Stimulated activated naive B cell treated with anti-CD40 and anti-IgM and Interleukin-4, amounts not matched to agents 10 μg/mL and 1 μg/mL and 100 μg/mL, for 72 hours (primary cell): ENCODE measurements at places on chromosomes 3 and 15.

DNA sequence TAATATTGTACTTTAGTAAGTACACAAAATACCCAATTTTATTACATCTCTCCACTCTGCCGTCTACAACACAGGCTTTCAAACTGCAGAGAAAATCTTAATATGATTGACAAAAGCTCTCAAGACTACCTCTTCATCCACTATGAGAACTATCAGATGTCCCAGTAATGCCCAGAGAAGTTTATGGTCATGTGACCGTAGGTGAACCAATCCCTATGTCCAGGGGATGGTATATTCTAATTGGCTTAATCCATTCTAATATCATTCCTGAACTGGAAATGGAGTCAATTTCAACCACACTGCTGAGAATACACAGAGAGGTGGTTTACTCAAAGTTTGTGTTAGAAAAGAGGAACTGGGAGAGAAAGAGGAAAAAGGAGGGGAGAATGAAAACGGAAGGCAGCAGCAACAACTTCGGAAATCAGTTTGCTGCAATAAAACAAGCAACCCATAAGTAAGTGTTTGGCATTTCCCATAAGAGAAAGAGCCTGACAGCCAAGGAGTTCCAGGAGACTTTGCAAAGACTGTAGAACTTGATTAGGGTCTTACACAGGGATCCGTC, 7.3 kb downstream of the SST start:
- no peak overlapping the region for H3K4me3 ChIP-seq
- peaks cover 6% of the 10 kb centered on the region for H3K27me3 ChIP-seq
- DNase-seq = no peak
- H3K36me3 ChIP-seq = no peaks in the 10 kb centered on the region
- H3K4me1 ChIP-seq = peaks cover 16% of the 10 kb centered on the region
- no peak overlapping the region for H3K27ac ChIP-seq

DNA sequence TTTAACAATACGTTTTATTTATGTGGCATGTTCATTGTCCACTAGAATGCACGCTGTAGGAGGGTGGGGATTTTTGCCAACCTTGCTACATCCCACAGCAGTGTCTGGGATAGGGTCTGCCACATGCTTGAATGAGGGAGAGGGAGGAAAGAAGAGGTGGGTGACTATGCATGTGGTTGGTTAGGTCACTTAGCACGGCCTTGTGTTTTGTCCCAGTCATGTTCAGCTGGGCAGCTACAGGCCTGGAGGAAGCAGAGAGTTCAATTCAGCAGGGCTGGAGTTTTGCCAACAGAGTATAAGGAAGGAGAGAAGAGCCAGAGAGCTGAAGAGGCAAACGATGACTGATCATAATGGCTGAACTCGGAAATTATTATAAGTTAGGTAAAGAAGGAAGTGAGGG, 268.4 kb upstream of the NSMCE3 start:
- no peaks in the 10 kb centered on the region for H3K36me3 ChIP-seq
- H3K4me3 ChIP-seq = no peak overlapping the region
- DNase-seq = no peak
- no peak overlapping the region for H3K27ac ChIP-seq

- H3K27ac ChIP-seq = no peak overlapping the region
- no peak for DNase-seq
- peaks cover 5% of the 10 kb centered on the region for H3K36me3 ChIP-seq
Measured at GRCh38 chr3:130906374-130906995, 12.6 kb downstream of the ATP2C1 start.

DNA sequence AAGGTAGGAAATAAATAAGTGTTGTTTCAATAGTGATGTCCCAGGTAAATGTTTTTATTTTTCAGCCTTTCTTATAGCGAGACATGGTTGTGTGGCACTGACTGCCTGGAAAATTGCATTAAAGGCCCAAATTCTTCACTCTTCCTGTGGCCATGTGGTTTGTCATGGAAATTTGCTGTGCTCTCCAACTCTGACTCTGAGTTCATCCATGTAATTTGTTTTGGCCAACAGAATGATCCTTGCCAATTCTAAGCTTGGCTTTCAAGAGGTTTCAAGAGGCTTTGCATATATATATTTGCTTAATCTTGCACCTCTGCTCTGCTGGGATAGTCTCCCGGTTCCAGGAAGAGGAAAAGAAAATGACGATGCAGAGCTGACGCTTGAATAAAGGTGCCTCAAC, 107.5 kb upstream of the ARHGEF26 start:
- DNase-seq = no peak
- no peak overlapping the region for H3K27ac ChIP-seq
- H3K4me3 ChIP-seq = no peak overlapping the region
- H3K36me3 ChIP-seq = no peaks in the 10 kb centered on the region
- no peaks in the 10 kb centered on the region for H3K27me3 ChIP-seq

DNA sequence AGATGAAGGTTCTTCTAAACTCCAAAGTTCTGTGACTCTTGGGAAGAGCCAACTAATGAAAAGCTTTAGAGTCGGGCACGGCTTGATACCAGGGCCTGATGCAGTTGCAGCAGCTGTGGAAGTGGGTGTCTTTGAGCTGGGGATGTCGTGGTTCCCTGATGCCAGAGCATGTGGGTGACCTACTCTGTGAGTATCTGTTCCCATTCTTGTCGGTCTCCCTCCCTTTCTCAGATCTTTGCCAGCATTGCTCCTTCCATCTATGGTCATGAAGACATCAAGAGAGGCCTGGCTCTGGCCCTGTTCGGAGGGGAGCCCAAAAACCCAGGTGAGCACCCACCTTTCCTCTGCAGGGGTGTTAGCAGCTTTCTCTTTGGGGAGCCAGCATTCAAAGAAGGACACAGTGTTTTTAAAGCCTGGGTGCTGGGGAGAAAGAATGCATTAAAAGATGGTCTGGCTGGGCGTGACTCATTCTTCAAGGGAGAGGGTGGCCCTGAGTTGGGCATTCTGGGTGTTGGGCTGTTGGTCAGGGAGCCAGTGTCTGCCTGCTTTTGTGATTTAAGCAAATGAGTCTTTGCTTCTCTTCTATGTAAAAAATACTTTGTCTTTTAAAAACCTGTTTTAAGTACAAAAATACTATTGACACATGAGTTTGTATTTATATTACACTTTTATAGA, 13.2 kb upstream of the PODXL2 start:
- H3K36me3 ChIP-seq = peaks cover 61% of the 10 kb centered on the region
- H3K27ac ChIP-seq = peak overlapping the region; percentile 9
- no peak overlapping the region for H3K4me3 ChIP-seq
- DNase-seq = no peak
- H3K27me3 ChIP-seq = no peaks in the 10 kb centered on the region
- H3K4me1 ChIP-seq = peaks cover 4% of the 10 kb centered on the region

GRCh38 chr3:15858547-15859506, 61.0 kb upstream of the ANKRD28 start:
- peak overlapping the region; percentile 75 for H3K27ac ChIP-seq
- peak; percentile 70 for DNase-seq
- peaks cover 21% of the 10 kb centered on the region for H3K36me3 ChIP-seq
- peak overlapping the region; percentile 84 for H3K4me3 ChIP-seq

- no peaks in the 10 kb centered on the region for H3K27me3 ChIP-seq
- DNase-seq = no peak
- H3K4me1 ChIP-seq = peaks cover 6% of the 10 kb centered on the region
Measured at GRCh38 chr15:76776969-76777368, 128.2 kb downstream of the SCAPER start.

DNA sequence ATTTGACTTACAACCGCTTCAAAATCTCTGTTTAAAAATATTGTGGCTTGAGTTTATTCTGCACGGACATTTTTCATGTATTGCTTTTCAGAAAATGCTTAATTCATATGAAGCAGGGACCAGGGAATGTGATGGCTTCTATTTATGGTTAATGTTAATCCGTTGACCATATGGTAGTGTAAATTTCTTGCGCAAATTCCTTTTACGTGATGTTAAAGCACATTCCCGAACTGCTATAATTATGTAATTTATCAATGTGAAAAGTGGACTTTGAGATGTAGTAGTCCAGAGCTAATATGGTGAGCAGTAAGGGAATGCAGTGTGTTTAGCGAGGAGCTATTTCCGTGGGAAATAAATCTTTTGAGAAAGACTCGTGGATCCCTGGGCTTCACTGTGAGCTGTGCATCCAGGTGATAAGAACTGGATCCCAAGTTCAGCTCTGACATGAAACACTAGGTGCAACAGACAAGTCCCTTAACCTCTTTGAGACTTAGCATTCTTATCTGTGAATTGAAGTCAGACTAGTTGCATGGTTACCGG, 27.3 kb downstream of the ANAPC13 start:
- no peak overlapping the region for H3K27ac ChIP-seq
- no peak overlapping the region for H3K4me3 ChIP-seq
- no peak for DNase-seq
- H3K4me1 ChIP-seq = peaks cover 2% of the 10 kb centered on the region

DNA sequence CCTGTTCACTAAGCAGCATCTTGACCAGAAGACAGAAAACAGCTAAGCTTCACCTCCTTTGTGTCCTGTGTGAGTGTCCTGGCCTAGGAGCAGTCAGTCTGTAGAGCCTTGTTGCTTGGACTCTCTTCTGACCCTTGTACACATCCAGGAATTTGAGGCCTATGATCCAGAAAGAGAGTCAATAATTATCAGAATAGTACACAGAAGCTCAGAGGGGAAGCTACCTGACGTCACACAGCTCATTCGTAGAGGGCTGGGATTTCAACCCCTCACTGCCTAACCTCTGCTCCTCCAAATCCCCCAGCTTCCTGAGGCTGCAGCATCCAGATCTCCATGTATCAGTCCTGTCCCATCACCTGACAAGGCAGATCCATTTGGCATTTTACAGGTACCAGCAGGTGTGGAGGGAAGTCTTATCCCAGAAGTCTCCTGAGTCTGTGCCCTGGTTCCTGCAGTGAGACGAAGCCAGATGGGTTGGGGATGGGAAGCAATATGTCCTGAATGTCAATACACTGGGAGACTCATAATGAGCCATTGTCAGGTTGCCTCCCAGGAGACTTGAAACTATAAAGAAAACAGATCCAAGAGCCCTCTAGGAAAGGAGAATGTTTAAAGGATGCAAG, 203.1 kb downstream of the MINAR1 start:
- no peaks in the 10 kb centered on the region for H3K4me1 ChIP-seq
- no peaks in the 10 kb centered on the region for H3K36me3 ChIP-seq
- H3K27ac ChIP-seq = no peak overlapping the region
- peaks cover 34% of the 10 kb centered on the region for H3K27me3 ChIP-seq

DNA sequence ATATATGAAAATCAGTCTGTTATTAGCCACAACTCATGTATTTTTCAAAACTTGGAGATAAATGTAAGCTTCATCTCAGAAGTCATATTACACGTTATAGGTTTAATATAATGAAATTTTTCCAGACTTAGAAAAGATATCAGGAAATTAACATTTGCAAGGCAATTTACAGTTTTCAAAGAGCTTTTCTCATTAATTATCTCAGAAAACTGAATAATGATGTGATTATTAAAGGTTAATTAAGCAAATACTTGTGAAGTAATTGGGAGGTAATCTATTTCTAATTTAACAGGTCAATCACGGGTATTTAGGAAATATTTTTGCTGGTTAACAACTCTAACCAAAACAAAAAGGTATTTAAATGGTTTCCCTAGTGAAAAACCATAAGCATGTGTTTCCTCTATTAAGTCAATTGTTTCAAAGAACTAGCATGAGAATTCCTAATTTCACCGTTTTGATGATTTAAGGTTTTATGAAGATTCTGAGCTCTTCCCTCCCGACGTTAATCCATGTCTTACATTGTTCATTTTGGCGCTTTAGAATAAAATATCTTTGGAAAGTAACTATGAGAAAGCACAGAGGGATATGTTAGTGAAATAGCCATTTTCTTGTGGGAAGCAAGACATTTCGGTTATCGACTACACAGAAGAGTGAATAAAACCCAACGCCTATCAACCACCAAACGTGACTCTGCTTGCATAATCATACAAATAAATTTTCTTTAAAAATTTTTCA, 1.5 kb upstream of the NEO1 start:
- H3K4me1 ChIP-seq = peaks cover 5% of the 10 kb centered on the region
- H3K36me3 ChIP-seq = no peaks in the 10 kb centered on the region
- H3K27me3 ChIP-seq = peaks cover 40% of the 10 kb centered on the region
- no peak overlapping the region for H3K27ac ChIP-seq

DNA sequence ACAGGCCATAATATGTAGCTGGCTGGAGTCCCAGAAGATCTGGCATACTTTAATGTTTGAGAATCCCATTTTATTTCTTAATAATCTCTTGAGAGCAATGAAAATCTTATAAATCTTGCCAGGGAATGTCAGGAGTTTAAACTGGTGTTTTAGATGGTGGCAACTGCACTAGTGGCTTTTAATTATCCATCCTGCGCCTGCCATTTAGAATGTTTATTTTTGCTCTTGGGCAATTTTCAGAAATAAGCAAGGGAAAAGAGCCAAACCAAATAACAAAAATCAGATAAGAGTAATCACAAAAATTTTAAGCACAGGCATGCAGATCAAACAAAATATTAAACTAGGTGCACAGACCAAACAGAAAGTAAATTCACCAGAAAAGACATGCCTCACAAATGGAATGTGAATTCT, 41.9 kb upstream of the UBP1 start:
- H3K36me3 ChIP-seq = peaks cover 15% of the 10 kb centered on the region
- DNase-seq = no peak
- no peaks in the 10 kb centered on the region for H3K27me3 ChIP-seq
- H3K4me3 ChIP-seq = no peak overlapping the region
- H3K4me1 ChIP-seq = no peaks in the 10 kb centered on the region
- H3K27ac ChIP-seq = no peak overlapping the region

- H3K4me1 ChIP-seq = no peaks in the 10 kb centered on the region
- no peak overlapping the region for H3K27ac ChIP-seq
- peaks cover 2% of the 10 kb centered on the region for H3K36me3 ChIP-seq
- no peak overlapping the region for H3K4me3 ChIP-seq
- DNase-seq = no peak
- peaks cover 7% of the 10 kb centered on the region for H3K27me3 ChIP-seq
Measured at GRCh38 chr3:187992609-187993008, 161.3 kb upstream of the LPP start.
